Stimulated activated CD4-positive, alpha-beta T cell treated with anti-CD3 and anti-CD28 coated beads, Interleukin-1b, Interleukin-23, amount 100 ng/mL, for 24 hours (primary cell): ENCODE measurements at places on chromosomes 3 and 15.

DNA sequence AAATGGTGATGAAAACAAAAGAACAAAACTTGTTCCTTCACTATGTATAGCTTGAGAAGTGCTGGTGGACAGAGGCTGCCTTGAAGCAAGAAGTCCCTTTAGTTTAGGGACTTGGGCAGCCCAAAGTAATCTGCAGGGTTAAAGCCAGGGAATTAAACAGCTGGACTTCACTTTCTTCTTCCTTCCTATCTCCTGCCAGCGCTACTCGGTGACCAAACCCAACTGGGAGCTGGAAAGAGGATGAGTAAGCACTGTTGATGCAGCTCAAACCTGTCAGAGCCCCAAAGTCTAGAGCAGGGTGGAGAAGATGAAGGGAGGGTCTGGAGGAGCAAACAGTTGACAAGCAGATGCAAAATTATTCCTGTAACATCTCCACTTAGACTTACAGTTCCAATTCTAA, 73.1 kb upstream of the FBN1 start:
- DNase-seq: no peak

DNA sequence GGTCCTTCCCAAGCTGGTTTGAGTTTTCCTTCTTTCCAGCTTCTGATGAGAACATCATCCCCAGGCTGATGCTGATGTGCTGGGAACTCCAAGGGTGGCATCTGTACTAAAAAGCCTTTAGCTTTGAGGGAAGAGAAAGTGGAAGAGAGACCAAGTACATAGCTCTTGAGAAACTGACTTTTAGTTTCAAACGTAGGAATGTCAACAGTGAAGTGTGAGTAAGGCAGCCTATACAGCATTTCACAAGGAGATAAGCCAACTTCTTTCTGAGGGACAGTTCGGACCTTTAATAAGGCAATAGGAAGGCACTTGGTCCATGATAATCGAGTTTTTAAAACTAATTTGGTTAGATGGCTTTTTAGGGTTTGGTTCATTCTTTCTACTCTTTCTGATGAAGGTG, 53.7 kb downstream of the DLG1 start:
- DNase-seq: no peak

- no peak for DNase-seq
Measured at GRCh38 chr3:27024493-27024892, 344.7 kb downstream of the NEK10 start.

- DNase-seq: no peak
Measured at GRCh38 chr3:66472313-66473134, 28.3 kb downstream of the LRIG1 start.

DNA sequence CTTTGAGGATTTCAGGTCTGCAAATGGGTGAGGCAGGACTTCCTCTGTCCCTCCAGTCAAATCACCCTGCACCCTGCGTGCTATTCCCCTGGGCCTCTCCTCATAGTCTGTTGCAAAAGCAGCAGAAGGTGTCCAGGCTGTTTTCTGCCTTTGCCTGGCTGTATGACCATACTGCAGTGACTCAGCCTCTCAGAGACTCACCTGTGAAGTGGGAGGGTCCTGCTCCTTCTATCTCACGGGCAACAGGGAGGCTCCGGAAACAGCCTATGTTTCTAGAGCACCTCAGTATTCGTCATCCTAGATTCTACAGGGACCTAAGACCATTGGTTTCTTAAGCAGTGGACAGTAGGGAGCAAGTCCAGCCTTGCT, 216.4 kb downstream of the TLE3 start:
- DNase-seq: no peak

DNA sequence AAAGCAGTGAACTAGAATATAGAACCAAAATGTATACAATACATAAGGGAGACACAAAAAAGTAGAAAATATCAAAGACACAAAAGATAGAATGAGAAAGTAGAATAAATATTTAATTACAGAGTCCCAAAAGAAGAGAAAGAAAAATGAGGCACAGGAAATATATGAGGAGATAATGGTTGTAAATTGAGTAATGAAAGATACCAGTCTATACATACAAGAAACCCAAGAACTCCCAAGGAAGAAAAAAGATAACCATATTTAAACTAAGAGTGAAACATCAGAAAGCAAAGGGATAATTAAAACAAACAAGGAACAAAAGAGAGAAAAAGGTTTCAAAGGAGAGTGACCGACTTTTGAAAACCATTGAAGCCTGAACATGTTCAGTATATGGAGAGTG, 47.3 kb downstream of the CPEB1 start:
- no peak for DNase-seq

DNA sequence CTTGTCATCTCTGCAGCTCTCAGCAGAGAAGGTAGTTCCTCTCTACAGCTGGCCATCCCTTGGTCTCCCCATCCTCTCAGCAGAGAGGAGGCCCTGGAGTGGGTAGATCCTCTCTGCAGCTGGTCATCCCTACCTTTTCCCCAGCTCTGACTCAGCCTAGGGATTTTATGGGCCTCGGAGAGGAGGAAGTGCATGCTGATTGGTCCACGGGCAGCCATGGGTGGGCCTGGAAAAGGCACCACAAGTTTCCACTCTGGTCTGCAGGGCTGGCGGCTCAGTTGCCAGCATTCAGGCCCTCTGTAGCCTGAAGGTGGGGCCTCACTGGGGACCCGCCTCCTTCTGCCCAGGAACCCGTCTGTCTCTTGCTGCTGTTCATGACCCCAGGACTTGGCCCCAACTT, 36.9 kb downstream of the NR1D2 start:
- no peak for DNase-seq

DNA sequence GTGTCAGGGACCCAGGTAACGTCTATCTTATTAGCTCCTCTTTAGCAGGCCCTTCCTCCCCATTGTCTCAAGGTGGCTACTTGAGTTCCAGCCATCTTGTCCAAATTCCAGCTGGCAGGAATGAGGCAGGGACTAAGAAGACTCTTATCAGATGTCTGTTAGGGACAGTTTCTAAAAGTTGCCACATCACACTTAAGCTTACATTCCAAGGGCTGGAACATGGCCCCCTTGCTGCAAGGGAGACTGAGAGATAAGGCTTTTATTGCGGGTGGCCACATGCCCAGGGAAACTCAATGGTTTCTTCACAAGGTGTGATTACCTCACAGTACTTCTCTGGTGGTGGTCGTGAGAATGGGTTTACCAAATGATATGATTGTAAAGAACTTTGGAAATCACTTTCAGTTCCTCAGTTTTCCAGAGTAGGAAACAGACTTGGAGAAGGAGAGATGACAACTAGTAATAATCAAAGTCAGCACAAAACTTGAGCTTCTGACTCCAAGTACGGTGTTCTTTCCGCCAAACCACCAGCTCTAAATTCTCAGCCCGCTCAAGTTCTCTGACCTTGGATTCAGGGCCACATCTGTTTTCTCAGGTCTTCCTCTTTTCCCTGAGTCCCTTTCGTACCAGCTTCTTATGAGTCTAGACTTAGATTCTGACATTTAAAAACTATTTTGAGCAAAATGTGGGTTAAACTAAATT, 14.2 kb downstream of the PDIA5 start:
- no peak for DNase-seq

DNA sequence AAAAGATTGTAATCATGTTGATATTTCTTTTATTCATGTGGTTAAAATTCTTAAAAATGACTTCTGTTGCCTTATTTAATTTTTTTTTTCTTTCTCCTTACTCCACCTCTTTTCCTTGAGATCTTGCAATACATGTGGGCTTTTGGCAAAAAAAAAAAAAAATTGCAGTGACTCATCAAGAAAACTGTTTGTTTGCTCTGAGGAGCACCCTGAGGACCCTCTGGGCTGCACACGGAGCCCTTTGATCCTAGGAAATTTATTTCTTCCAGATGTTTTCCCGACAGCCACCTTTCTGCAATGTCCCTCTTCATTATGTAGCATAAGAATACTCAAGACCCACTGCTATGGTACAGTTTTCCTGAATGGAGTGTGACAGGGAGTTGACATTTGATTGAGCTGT, 371.7 kb downstream of the ZBTB20 start:
- no peak for DNase-seq

DNA sequence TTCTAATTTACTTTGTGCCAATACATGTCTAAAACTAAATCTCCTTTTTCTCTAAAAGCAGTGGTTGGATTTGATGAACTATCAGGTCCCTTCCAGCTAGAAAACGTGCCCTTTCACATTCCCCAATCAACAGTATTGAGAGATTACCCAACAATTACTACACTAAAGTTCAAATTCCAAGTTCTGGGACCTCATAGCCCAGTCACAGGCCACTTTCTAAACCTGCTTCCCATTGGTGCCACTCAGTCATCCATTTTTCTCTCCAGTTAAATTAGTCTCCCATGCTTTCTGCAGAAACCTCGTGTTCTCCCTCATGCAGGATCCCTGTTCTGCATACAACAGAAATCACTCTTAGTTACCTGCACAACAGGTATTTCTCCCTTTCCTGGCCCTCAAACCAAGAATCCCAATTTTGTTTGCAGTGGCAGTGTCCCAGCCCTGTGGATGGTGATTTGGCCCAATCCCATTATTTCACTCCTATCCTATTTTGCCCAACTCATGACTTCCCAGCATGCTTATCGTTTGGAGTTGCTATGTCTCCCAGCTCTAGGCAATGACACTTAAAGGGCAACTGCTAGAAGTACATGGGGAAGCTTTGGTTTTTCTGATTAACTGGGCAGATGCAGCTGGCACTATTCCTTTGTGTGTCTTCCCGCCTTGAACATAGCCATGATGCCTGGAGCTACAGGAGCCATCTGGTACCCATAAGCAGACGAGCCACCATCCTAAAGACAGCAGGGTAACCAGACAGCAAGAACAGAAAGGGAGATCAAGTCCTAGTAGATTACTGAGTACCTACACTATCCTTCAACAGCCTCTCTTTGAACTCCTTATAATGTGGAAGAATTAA, 224.2 kb downstream of the MINAR1 start:
- no peak for DNase-seq

GRCh38 chr3:123750659-123751420, 133.3 kb downstream of the MYLK start:
- DNase-seq: no peak

DNA sequence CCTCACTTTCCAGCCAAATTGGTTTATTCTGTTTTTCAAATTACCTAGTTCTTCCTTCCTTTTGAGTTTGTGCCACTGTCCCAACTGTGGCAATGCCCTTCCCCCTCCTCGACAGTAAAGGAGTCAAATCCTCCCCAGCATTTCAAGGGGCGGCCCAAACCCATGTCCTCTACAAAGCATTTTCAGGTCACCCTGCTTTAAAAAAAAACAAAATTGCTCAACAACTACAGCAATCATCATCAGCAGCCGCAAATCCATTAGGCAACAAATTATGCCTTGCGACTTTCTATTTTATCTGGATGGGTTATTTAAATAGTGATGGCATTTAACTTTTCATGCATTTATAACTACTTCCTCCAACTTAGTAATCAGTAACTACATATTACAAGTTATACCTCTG, 32.7 kb downstream of the PLD1 start:
- DNase-seq: no peak

DNA sequence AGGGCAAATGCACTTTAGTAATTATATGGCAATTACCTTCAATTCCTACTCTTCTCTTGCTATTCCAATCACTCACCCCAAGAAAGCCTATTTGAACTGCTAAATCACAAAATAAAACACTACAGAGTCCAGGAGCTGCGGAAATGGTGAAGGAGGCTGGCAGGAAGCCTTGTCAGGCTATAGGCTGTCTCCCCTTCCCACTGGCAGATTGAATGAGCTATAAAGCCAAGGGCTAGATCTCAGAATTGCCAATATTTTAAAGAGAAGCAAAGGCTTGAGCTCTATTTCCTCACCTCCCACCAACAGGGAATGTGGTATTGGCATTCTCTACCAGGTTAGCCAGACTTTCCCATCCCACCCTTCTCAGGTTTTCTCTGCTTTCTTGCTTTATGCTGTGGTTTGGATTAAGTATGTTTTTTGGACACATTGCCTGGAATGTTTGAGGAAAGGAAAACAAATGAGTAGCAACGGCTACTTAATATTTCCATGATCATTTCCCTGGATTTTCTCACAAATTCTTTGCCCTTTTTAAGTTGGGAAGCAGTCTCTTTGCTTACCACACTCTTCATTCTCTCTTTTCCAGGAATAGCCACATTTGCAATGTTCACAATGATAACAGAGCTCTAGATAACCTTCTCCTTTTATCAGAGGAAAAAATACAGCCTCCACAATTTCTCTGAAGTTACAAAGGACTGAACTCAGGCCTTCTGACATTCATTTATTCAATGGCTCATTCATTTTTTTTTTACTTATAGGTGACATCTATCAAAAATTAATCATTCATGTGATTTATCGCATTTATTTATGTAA, 1125.4 kb downstream of the ROBO1 start:
- no peak for DNase-seq

- DNase-seq: no peak
Measured at GRCh38 chr3:102483556-102483955, 48.7 kb downstream of the ZPLD1 start.

GRCh38 chr3:186239321-186239720, 122.7 kb downstream of the DGKG start:
- DNase-seq: no peak

DNA sequence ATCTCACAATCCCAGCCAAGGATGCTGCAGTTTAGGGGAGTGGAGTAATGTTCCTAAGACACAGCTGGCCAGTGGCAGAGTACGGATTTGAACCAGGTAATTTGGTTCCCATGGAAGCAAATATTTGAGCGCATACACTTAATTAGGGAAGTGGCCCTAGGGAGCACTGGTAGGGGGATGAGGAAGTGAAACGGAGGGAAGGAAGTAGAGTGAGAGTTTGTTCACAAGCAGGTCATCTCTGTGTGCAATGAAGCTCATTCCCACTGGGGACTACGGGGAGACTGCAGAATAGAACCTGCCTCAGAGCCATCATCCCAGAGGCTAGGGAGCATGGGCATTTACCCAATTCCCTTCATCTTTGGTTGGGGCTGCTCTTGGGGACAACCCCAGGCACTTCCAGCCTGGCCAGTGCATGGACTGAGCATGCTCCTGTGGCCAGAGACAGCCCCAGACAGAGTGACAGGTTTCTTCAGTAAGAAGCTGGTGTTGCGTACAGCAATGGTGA, 317.2 kb upstream of the PROK2 start:
- no peak for DNase-seq

DNA sequence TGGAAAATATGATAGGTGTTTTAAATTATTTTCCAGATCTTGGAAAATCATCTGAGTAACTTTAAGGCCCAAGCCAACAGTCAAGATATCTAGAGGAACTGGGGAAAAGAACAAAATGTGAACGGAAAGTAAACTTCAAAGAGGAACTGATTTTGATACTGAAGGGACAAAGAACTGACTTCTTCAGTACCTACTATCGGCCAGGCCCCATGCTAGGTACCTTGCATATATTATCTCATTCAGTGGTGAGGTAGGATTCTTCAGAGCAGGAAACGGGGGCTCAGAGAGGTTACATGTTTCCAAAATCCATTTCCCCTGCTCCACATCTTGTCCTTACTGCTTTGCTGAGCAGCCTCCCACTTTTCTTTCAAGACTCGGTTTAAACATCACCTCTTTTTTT, 9.8 kb upstream of the ZNF710 start:
- DNase-seq: no peak

GRCh38 chr15:41279535-41280283, 48.6 kb downstream of the CHP1 start:
- no peak for DNase-seq

GRCh38 chr3:46406443-46406787, 451 bp downstream of the CCR5AS start:
- no peak for DNase-seq

- no peak for DNase-seq
Measured at GRCh38 chr3:157384491-157384890, 52.2 kb upstream of the PTX3 start.
